ENCODE measurements at places on chromosomes 7 and 10. TPM values are rescaled to one million over a fixed set of nuclear protein-coding genes. Genes with fewer than 3 reads are reported as not detected.

The ENO4 gene
- total RNA-seq: not detected

The RPEL1 gene
- not detected for total RNA-seq

The NPC1L1 gene
- total RNA-seq: not detected

The PPP1R3C gene
- total RNA-seq: 62.7 TPM

The A1CF gene
- not detected for total RNA-seq

The KCNIP2 gene
- total RNA-seq: 0.46 TPM

The ABCB1 gene
- 6.1 TPM for total RNA-seq

The TLL2 gene
- 0.48 TPM for total RNA-seq

The MRPS24 gene
- 208 TPM for total RNA-seq

The ARMC10 gene
- 27.3 TPM for total RNA-seq

The TMEM270 gene
- total RNA-seq: not detected

The IQUB gene
- 0.08 TPM for total RNA-seq

The SH3PXD2A gene
- total RNA-seq: 96.8 TPM

The CDC123 gene
- 96.8 TPM for total RNA-seq

The EDRF1 gene
- 20.0 TPM for total RNA-seq

The ZP3 gene
- total RNA-seq: 26.8 TPM

The HACD1 gene
- total RNA-seq: 133 TPM

The SPDYE2 gene
- 0.12 TPM for total RNA-seq

The SERPINE1 gene
- total RNA-seq: 990 TPM

The TNKS2 gene
- 36.3 TPM for total RNA-seq

The UCMA gene
- not detected for total RNA-seq

The ADAP1 gene
- 0.71 TPM for total RNA-seq

The MOGAT3 gene
- not detected for total RNA-seq

The EGFR gene
- 82.9 TPM for total RNA-seq

The GSTO2 gene
- 3.3 TPM for total RNA-seq

The CLDN4 gene
- total RNA-seq: 0.06 TPM

The ASAH2 gene
- total RNA-seq: 3.1 TPM
